Bone marrow (tissue), 2 donors: ENCODE measurements at places on chromosomes 6 and 20.
A peak's percentile ranks its signal among the peaks of the same experiment; 100 is the strongest.

DNA sequence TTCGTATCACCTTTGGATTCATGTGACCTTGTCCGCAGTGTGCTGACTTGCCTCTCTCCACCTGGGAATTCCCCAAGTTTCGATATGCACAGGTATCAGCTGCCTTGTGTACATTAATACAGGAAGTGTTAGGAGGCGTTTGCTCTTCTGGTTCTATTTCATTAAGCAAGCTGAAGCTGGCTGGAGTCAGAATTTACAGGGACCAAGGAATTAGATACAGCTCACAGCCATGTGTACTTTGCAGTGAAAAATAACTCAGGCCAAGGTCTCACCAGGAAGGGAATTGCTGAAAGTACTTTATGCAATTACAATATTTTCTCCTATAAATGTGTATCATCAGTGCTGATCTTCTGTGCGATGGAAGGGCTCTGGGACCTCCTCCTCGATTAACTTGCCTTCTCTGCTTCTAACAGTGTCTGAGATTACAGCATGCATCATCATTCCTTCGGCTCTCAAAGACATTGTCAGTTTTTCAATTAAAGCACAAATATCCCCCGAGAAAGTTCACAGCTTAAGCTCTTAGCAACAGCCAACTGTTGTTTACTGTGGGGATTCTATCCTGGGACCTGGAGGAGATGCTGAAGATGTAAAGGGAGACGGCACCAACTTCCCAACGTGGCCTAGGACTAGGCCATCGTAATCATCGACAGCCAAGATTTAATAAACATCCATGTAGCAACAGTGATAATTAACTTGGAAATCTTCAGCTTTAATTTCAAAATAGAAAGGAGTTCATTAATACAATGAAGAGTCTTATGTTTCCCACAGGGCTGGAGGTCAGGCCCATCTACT lies 13.8 kb upstream of the TIAM2 start:
- DNase-seq: no peak

- DNase-seq: no peak
These were observed 295.6 kb downstream of the MAFB start for GRCh38 chr20:40393197-40394079.

DNA sequence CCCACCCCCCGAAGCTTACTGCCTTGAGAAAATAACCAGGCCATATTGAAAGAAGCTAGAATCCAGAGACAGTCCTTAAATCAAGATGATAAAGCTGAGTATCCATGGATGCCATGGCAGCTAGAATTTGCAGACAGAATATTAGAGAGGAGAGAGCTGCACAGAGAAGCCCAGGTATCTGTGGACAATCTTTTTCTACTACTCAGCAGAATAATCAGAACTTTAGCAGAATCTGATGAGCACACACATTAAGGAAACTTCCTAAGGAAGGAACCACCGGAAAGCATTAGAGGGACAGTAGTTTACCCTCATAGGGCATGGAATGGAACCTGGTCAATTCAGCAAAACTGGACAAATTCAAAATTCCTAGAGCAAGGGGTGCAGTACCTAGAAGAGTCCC lies 1001.7 kb downstream of the HACE1 start:
- no peak for DNase-seq

- DNase-seq: no peak
These were observed at the start of gene RSPO3 for GRCh38 chr6:127118298-127119101. TSS of gene RSPO3 (plus strand) at chr6:127118671. CDS start at chr6:127119193, 522 bp downstream.

GRCh38 chr6:139988685-139989084 lies 614.2 kb upstream of the CITED2 start:
- DNase-seq: no peak

GRCh38 chr6:30948811-30949210 lies 8.0 kb downstream of the MUCL3 start:
- no peak for DNase-seq

DNA sequence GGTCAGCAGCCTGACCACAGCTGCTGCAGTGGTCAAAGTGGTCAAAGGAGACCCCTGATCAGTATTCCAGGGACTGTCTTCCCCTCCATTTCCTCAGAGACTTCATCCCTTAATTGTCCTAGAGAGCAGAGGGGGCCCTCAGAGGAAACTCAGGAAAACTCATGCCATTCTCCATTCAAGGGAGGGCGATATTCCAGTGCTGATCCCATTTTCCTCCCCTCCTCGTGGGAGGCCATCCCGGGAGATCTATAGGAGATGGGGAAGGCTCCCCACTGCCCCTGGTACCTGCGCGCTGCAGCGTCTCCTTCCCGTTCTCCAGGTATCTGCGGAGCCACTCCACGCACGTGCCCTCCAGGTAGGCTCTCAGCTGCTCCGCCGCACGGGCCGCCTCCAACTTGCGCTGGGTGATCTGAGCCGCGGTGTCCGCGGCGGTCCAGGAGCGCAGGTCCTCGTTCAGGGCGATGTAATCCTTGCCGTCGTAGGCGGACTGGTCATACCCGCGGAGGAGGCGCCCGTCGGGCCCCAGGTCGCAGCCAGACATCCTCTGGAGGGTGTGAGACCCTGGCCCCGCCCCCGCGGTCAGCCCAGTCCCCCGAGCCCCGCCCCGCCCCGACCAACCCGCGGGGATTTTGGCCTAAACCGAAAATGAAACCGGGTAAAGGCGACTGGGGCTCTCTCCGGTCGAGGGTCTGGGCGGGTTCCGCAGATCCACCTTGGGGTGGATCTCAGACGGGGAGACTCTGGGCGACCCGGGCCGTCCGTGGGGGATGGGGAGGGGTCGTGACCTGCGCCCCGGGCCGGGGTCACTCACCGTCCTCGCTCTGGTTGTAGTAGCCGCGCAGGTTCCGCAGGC lies 878 bp downstream of the HLA-C start:
- DNase-seq: peak; percentile 49

DNA sequence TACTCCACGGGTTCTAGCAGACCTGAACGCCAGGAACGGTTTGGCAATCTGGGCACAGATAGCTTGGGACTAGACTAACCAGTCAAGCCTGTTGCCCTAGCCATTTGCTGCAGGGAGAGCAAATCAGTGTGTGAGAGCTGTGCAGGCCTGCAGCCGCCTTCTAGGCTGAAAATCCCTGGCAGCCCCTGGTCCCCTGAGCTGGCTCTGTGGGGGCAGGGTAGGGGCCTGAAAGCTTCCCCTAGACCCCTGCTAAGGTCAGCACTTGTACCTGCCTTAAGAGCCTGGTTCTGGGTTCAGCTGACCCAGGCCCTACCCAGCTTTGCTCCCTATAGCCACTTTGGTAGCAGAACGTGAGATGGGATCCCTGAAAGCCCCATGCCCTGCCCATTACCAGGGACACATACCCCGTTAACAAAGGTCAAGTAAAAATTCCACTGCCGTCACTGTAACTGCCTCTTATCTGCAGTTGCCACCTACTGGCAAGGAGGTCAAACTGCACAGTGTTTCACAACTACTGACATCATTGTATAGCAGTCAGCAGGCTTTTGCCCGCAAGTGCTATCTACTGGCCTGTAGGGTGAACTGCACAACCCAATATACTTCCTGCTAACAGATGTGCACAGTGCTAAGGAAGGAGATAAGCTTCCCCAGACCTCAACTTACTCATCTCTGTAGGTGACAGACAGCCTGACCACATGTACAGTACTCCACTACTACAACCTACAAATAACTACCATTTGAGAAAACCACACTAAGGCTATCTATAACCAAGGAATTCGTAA lies 95.1 kb upstream of the OLIG3 start:
- no peak for DNase-seq

GRCh38 chr6:17902974-17903373 lies 84.5 kb downstream of the KIF13A start:
- no peak for DNase-seq

- no peak for DNase-seq
These were observed 27.7 kb upstream of the LAMA4 start for GRCh38 chr6:112281821-112282615.

DNA sequence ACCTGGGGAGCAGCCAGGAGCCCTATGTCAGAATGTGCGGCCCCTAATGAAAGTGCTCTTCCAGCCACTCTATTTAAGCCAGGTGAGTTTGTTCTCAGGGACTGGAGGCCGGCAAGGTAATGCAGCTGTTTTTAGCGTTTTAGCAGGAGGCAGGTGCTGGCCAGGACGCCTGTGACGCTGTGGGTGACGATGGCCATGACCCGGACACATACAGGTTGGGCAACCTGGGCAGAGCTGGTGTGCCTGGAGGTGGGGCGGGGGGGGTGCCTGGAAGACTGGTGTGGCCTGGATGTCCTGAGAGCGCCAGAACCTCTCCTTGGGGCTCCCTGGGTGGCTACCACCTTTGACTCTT lies 51.7 kb downstream of the RBM38 start:
- DNase-seq: no peak

DNA sequence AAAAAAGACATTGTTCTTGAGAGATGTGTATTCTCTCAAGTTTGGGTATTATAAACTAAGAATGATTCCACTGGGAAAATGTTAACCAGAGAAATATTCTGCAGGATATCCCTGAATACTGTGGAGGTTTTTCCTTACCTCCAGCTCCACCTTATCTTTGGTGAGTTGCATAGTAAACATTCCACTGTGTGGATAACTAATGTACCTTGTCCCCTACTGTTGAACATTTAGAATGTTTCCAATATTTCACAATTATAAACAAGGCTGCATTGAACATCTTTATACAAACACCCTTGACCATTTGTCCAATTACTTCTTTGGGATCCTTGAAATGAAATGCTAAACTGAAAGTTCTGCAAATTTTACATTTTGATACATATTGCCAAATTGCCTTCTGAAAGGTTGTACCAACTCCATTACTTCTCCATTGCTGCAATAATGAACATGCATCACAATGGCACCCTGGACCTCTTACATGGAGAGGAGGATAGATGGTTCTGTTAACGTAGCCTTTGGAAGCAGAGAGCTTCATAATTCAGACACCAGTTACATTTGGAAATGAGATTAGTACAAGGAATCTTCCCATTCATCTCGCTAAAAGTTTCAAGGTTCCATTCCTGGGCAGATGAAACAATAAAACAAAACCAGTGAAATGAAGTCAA lies 35.0 kb upstream of the STK35 start:
- DNase-seq: no peak
